ENCODE measurements at places on chromosomes 4 and X.

DNA sequence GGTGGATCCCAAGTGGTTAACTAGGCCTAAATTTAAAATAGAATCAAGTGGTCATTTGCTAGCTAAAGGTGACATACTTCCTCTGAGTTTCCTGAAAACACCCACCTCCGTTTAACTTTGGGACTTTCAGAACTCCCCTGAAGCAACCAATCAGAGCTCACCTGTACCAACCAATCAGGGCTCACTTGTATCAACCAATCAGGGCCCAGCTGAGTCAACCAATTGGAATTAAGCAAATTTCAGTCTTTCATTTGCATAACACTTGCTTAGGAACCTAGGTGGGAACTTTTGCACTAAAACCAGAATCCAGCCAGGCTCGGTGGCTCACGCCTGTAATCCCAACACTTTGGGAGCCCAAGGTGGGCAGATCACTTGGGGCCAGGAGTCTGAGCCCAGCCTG lies 15.9 kb downstream of the GPC4 start:
- DNase-seq: no peak

DNA sequence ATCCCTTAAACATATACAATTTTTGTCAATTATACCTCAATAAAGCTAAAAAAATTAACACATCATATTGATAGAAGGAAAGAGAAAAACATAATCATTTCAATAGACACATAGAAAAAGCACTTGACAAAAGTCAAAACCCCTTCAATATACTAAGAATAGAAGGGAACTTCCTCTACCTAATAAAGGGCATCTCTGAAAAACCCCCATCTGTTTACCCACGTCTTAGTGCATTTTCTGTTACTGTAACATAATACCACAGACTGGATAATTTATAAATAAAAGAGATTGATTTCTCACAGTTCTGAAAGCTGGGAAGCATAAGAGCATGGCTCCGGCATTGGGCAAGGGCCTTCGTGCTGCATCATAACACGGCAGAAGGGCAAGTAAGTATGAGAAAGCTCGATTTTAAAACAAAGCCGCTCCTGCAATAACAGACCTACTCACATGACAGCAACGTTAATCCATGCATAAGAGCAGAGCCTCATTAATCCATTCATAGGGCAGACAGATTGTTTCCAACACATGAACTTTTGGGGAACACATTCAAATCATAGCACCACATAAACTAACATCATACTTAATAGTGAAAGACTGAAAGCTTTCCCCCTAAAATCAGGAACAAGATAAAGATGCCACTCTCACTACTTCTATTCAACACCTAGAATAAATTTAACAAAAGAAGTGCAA lies 15.7 kb downstream of the STEEP1 start:
- DNase-seq: no peak

DNA sequence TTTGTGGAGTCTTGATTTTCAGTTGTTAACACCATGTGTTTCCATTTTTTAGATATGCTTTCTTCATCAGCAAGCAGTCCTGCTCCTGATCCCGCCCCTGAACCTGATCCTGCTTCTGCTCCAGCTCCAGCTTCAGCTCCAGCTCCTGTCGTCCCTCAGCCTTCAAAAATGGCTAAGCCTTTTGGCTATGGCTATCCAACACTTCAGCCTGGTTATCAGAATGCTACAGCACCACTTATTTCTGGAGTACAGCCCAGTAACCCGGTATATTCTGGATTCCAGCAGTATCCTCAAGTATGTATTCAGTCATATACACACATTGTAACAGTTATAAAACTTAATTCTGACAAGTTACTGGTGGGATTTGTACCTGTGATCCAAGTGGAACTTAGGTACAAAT lies 60.9 kb downstream of the SEC24B start:
- no peak for DNase-seq

- DNase-seq: no peak
Measured at GRCh38 chr4:121209171-121209570, 45.0 kb upstream of the TNIP3 start.

- DNase-seq: no peak
Measured at GRCh38 chr4:187335339-187335738, 611.7 kb upstream of the FAT1 start.

Data from activated CD4-positive, alpha-beta T cell treated with anti-CD3 and anti-CD28 coated beads for 24 hours (primary cell).